ENCODE measurements at places on chromosomes 3 and 15.
A peak's percentile ranks its signal among the peaks of the same experiment; 100 is the strongest.

DNA sequence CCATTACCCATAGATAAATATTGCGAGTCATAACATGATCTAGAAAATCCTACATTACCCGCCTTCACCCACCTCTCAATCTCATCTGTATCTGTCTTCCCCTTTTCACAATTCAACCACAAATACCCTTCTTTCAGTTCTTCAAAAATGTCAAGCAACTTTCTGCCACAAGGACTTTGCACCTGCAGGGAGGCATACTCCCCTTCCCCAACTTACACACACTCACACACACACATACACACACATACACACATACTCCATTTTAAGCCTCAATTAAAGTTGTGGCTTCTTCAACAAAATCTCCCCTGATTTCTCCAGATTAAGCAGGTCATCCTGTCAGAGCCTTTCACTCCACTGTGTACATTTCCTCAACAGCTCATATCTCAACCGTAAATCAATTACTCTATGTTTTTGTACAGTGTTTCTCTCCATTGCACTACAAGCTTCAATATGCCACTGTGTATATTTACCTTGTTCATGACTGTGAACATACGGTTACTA, 33.1 kb upstream of the CCDC50 start:
- no peak for DNase-seq

- DNase-seq: no peak
These were observed 3.9 kb downstream of the LXN start for GRCh38 chr3:158668506-158668905.

- peak; percentile 98 for DNase-seq
These were observed 348.6 kb upstream of the GRM7 start for GRCh38 chr3:6512172-6512800.

- DNase-seq: no peak
These were observed 13.7 kb downstream of the CELF6 start for GRCh38 chr15:72306211-72306785.

DNA sequence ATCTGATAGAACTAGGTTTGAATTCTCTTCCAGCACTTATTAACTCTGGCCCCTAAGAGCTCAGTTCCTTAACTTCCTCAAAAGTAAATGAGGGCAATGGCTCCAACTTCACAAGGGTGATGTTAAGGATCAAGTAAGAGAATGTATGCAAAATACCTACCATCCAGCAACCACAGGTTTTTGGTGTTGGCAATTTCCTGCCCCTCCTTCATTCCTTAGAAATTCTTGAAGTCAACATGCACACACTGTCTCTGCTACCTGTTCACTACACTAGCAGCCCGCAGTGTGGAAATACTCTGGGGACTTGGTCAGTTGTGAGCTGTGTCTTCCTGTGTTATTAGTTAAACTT, 5.0 kb downstream of the ZBED2 start:
- DNase-seq: no peak

DNA sequence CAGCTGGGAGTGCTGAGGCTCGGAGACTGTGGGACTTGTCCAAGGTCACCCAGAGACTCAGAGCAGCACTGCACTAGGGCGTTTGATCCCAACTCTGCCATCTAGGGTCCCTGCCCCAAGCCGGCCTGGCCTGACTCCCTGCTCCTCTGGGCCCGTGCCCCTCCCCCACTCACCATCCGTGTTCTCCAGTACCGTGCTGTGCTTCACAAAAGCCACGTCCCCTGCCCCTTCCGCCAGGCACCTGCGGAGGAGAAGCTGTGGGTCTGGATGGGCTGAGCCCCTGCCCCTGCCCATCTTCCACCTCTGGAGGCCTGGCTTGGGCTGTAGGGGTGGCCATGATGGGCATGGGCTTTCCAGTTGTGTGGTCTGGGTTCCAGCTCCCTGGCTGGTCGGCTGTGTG, 8.4 kb downstream of the MELTF start:
- no peak for DNase-seq

DNA sequence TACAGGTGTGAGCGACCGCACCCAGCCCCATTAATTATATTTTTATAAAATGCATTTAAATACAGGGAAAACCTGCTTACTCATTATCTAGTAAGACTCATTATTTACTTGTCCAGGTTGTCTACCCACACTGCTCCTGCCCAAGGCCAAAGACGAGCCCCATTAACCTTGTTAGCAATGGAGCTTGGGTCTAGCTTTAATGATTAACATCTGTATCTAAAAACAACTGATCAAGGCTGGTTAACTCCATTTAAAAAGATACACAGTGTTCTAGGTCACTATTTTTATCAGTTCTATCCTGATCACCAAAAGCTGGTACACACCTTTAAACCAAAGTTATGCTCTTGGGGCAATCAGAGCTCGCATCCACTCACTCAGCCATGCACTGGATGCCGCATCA, 10.4 kb upstream of the NCKIPSD start:
- DNase-seq: no peak

DNA sequence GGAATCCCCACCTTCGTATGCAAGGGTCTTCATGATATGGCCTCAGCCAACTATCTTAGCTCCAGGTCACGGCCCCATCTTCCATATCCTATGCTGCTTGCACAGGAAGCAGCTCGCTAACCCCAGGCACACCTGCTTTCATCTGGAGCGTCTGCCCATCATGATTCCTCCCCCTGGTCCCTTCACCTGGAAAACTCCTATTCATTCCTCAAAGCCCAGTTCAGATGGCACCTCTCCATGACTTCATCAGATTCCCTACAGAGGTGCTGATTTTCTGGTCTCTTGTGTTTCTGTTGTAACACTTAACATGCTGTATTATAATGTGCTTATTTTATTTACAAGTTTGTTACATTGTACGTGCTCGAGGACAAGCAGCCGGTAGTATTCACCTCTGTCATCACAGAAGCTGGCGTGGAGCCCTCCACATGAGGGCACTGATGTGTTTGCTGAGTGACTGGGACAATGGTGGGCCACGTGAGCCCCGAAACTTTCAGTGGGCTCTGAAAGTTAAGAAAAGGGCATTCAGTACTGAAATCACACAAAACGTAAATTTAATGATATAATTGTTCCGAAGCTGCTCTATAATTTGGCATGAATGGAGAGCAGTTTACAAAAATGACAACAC, 16.2 kb downstream of the MUC20 start:
- no peak for DNase-seq
